ENCODE measurements at places on chromosomes 13 and 19.
A peak's percentile ranks its signal among the peaks of the same experiment; 100 is the strongest.

DNA sequence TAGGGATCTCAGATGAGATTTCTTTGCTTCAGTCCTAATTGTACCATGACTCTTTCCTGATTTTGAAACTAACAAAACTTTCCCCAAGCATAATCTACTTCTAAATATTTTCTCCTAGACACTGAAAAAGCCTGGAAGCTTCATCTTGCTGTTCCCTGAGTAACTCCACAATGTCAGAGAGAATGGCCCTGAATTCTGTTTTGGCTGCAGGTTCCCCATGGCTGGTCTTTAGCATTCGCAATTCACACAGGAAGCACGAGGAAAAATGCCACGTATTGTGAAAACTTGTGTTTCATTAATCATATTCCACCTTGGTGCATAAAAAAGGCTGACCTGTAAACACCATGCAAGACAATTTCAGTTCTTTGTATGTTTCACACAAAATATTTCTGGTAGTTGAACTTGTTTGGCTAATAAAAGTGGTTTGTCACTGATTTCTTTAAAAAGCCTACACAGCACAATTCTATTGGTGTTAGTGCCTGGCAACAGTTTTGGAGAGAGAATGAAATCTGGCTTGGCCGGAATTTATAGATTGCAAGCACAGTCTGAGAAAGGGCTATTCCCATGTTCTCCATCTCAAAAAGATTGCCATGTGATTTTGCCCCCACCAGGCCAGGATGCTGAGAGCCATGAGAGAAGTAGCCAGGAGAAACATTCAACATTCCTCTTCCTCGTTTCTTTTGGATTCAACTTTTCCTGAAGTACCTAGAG, 367.1 kb downstream of the NDFIP2 start:
- DNase-seq, result no peak

DNA sequence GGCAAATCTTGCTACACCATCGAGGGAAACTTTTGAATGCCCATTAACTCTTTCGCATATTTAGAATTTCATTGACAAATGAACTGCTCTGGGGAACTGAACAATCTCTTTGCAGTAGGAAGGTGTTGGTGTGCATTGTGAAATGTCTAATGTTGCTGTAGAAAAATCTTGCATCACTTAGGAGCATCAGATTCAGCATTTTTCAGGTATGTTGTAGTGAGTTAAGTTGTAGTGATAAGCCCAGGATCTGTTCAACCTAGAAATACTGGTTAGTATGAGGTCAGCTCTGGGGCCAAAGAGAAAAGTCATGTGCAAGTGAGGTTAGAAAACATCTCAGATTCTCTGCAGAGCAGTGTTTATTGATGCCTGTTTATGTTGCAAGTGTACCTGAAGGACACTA, 4.1 kb downstream of the FRY start:
- no peak for DNase-seq

- no peak for DNase-seq
Observed at GRCh38 chr13:44758630-44759383, 182.7 kb upstream of the TSC22D1 start.

- no peak for DNase-seq
Observed at GRCh38 chr19:1090731-1091543, 4.2 kb downstream of the POLR2E start.

GRCh38 chr19:44972802-44973201, 17.6 kb downstream of the CLPTM1 start:
- DNase-seq, result peak; percentile 59

- DNase-seq, result no peak
Observed at GRCh38 chr19:58515259-58515658, 3.5 kb upstream of the SLC27A5 start.

DNA sequence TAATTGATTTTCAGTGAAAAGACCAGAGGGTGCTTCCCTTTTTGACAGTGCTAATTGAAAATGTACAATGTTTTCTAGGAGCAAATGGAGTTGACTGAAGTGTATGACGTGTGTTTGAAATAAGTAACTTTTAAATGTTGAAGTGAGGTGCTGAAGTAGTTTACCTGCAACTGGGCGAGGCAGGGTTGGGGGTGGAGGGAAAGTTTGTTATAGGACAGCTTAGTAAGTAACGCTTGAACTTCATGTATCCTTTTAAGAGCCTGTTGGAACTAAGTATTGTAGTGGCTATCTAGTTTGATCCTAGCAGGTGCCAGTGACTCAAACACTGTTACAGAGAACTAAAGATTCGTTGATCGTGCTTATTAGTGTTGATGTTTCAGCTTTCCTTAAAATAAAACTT, 5.9 kb downstream of the SLAIN1 start:
- DNase-seq, result no peak

DNA sequence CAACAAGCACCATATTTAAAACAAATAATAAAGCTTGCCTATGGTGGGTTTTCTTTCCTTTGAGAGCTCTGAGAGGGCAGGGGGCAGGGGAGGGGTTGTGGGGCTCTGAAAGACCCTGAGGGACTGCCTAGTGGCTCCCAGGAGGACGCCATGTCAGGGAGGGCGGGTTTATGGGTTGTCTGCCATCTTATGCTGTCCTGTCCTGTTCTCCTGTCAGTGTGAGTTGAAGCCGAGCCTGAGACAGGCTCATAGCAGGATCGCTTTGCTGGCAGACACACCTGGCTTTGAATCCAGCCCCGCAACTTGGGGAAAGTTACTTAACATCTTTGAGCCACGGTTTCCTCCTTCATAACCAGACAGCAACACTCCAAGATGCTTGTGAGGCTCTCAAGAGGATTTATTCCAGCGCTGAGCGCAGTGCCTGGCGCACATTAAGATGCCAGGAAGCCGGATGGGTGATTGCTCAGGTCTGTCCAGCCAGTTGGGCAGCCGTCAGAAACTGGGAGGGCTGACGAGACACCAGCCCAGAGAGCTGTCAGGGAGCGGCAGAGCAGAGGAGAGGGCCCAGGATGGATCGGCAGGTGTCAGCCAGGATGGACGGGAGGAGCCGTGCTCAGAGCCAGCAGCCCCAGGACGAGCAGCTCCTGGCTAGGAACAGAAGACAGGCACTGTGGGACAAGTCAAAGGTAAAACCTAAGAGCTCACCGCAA, 36.8 kb upstream of the C1QTNF9 start:
- no peak for DNase-seq

GRCh38 chr19:29845574-29846176, 33.9 kb downstream of the CCNE1 start:
- peak; percentile 58 for DNase-seq

GRCh38 chr13:43267916-43268315, 244.5 kb downstream of the DNAJC15 start:
- no peak for DNase-seq

DNA sequence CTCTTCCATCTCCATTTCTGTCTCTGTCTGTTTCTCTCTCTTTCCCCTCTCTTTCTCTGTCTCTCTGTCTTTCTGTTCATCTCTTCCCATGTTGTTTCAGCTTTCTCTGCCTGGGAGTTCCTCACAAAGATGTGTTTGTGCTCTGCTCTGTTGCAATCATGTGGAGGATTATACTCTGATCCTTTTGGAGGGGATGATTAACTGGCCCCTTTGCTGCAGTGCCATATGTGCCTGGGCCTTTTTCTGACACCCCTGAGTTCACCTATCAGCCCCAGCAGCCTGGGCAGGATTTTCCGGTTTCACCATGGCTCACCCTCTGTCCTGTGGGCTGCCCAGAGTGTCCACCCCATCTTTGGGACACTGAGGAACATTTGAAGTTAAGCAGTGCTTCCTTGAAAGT, 9.0 kb upstream of the TEX26 start:
- no peak for DNase-seq

DNA sequence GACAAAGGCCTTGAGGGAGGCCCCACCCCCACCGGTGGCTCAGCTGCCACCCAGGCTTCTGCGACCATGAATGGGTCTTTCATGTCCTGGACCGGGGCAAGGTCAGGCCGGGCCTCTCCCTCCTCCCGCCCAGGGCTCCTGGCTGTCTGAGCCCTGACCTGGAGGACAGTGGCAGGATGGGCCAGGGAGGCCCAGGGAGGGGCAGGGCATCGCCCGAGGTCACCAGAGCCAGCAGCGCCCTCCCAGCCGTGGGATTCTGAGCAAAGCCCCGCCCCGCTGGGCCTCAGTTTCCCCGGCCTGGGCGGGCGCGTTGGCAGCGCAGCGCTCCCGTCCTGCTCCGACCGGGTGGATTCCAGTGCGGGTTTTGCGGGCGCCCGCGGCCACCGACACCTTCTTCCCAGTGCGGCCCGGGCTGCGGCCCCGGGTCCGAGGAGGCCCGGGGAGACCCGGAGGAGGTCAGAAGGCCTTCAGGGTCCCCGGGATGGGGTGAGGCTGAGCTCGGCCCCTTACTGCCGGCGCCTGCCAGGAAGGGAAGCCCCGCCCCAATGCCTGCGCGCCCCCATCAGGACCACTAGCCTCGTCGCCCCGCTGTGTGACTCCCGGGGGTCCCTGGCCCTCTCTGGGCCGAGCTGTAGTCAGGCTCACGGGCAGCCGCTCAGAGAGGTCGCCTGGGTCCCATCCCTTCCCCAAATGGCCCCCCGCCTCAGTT, 24.6 kb upstream of the SEMA6B start:
- no peak for DNase-seq

GRCh38 chr19:30453743-30454142, 81.6 kb downstream of the ZNF536 start:
- DNase-seq, result no peak

DNA sequence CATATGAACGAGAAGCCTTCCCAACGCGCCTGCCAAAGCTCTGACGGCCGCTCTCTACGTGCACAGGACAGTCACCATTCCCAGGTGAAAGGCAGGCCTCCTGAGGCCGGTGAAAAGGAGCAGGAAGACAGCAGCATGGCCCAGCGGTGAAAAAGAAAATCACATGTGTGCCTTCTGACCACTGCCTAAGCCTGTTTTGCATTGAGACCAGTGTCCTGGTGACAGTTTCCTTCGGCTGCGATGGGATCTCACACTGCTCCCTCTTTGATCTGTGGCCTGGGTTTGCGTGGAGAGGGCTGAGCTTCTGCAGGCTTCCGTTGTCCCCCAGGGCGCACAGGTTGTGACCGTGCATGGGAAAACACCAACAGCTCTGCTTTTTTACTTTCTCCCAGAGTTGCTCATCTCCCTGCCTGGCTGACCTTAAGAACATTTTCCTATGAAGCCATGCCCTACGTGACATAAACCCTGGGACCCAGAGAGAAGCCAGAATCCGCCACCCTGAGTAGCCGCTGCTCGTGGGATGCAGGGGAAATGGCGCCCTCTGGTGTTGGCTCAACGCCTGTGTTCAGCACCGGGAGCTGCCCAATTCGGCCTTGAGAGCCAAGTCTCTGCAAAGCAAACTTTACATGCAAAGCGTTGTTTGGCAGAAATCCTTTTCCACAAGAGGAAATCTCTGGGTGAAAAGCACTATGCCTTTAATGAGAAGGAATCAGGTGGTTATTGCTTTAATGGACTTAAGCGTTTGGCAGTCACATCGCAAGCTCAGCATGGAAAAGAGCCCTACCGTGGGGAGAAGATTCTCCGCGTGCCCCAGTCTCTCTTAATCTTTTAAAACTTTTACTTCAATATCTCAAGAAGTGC, 112.2 kb upstream of the GPR12 start:
- DNase-seq, result peak; percentile 41

- DNase-seq, result no peak
Observed at GRCh38 chr19:2800506-2800905, 15.2 kb downstream of the THOP1 start.

DNA sequence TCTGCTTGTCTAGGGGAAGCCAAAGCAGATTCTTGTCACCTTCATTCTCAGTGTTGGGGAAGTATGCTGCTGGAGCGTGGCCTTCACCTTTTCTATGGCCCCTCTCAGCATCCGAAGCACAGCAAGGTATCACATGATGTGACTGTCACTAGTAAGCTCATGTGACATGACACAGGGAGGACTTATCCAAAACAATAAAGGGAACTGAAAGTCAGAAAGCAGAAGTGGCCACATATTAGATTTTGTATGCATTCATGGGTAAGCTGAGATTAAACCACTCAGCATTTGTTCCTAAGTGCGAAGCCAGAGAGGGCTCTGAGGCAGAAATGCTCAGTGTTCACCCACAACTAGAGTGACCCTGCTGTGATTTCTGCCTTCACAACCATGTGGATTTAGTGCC, 72.8 kb upstream of the PCDH8 start:
- peak; percentile 90 for DNase-seq

GRCh38 chr13:105290596-105290995, 1244.9 kb downstream of the EFNB2 start:
- DNase-seq, result no peak

DNA sequence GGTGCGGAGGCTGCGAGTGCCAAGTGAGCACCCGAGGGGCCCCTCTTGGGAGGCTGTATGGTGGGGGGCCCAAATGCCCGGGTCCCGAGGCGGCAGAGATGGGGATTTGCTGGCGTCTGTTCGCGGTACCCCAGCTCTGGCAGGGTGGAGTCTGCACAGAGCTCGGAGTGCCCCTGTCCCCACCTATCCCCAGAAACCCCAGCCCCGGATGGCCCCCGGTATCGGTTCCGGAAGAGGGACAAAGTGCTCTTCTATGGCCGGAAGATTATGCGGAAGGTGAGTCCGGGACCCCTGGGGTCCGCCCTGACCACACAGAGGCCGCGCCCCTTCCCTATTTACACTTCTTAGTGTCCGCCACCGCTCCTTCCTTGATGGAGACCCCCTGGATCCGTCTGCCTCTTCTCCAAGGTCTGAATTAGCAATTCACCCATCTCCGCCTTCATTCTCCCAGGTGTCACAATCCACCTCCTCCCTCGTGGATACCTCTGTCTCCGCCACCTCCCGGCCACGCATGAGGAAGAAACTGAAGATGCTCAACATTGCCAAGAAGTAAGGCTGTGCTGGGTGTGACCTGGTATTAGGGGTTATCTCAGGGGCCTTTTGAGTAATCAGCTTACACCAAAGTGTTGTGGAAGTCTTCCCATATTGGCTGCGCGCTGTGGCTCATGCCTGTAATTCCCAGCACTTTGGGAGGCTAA, 630 bp downstream of the PNPLA6 start:
- DNase-seq, result no peak

- DNase-seq, result no peak
Observed at GRCh38 chr19:5821521-5822180, 16.8 kb downstream of the NRTN start.

- DNase-seq, result no peak
Observed at GRCh38 chr13:67971291-67971690, 741.2 kb upstream of the PCDH9 start.

- DNase-seq, result no peak
Observed at GRCh38 chr19:56601375-56601774, 6.3 kb downstream of the ZNF71 start.

DNA sequence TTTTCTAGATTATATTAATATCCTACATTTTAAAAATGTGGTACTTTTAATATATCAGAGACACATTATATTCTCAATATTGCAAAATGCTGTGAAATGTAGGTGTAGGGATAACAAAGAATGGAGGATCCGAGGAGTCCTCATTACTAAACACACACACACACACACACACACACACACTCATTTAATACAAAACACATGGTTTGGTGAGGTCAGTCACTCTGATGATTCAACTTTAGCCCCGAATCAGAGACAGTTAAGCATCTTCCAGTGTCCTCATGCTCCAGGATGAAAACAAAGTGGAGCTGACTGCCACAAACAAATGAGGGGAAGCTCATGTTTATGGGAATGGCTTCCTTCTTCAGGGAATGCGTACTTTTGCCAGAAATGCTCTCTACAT, 147.5 kb downstream of the CYSLTR2 start:
- no peak for DNase-seq

- no peak for DNase-seq
Observed at GRCh38 chr13:95121516-95121915, 179.7 kb downstream of the ABCC4 start.

GRCh38 chr13:61013796-61014195, 401.9 kb downstream of the PCDH20 start:
- DNase-seq, result no peak

- DNase-seq, result no peak
Observed at GRCh38 chr13:25352806-25353205, 19.0 kb upstream of the ATP8A2 start.

Data from MV-4-11 (cell line).